Stimulated activated CD4-positive, alpha-beta T cell treated with anti-CD3 and anti-CD28 coated beads, Interleukin-15, amount 100 ng/mL, for 24 hours (primary cell): ENCODE measurements at places on chromosomes 1 and 21.

GRCh38 chr1:66929146-66929688 is 4.4 kb downstream of the MIER1 start:
- DNase-seq = no peak

GRCh38 chr1:95085376-95085775 is 12.6 kb upstream of the ALG14 start:
- DNase-seq = no peak

DNA sequence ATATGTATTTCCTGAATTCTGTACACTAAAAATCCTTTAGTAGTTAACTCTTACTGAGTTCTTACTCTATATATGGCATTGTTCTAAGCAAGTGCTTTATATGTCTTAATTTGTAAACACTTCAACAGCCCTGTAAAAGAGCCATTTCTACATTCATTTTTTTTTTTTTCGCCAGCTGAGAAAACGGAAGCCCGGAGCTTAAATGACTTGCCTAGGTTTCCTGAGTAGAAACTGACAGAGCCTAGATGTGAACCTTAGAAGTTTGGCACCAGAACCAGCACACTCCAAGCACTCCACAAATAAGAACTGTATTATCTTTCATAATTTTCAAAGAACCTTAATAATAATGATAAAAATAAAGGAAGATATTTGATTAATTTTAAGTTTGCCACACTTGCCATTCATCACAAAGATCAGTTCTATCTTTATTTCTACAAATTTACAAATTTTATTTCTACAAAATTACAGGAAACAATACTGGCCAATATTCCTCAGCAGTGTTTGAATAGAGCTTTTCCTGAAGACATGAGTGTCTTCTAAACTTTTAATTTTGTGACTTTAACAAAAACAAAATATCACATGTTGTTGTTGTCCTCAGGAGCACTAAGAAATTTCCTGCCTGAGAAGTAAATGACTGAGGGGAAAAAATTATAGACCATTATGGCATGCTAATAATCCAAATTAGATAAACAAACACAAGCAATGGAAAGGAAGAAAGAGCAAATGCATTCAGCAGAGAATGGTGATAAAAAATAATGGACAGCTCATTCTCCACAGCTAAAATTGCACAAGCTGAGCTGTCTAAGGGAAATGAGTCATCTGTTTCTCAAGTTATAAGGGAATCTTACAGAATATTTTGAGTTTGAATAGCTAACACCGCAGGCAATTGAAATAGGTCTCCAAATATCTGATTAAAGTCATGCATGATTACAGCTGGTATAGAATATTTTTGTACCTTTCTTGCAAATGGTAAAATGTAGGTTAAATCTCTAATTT is 71.2 kb downstream of the DPYD start:
- no peak for DNase-seq

- DNase-seq = no peak
These were observed 96.9 kb downstream of the GRIK3 start for GRCh38 chr1:36937371-36937770.

DNA sequence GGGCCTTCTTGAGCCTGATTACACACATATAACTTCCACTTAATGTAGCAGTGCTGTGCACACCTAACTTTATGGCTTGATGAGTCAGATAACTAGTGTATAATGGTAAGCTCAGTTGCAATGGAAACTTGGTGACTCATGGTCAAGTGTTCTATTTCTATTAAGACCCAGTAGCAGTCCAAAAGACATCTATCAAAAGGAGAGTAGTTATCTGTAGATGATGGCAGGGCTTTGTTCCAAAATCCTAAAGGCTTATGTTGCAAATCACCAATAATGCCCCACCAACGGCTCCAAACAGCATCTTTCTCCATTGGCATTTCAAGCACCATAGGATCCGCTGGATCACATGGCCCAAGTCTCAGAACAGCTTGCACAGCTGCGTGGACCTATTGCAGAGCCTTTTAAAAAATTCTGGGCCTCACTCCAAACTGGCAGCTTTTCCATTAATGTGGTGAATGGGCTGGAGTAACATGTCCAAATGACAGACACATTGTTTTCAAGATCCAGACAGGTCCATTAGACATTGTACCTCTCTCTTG is 566.8 kb upstream of the USP24 start:
- no peak for DNase-seq

DNA sequence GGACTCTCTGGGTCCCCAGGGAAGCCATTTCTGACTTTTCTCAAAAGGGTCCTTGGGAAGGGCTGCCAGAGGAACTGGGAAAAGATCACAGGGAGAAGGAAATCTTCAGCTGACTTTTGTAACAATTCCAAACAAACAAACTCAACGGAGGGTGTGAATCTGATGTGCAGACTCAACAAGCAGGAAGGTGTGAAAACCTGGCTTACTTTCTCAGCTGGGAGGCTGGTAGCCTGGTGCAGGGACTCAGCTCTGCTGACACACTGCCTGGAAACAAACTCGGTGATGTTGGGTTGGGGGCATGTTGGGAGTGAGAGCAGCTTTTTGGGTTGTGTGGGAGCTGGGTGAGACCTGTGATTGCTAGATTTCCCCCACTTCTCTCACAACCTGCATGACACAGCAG is 10.2 kb upstream of the HSD3B2 start:
- no peak for DNase-seq

GRCh38 chr1:236724049-236724448 is 37.8 kb downstream of the ACTN2 start:
- no peak for DNase-seq

- DNase-seq = no peak
These were observed 107.3 kb downstream of the TOMM20 start for GRCh38 chr1:235021321-235021720.

DNA sequence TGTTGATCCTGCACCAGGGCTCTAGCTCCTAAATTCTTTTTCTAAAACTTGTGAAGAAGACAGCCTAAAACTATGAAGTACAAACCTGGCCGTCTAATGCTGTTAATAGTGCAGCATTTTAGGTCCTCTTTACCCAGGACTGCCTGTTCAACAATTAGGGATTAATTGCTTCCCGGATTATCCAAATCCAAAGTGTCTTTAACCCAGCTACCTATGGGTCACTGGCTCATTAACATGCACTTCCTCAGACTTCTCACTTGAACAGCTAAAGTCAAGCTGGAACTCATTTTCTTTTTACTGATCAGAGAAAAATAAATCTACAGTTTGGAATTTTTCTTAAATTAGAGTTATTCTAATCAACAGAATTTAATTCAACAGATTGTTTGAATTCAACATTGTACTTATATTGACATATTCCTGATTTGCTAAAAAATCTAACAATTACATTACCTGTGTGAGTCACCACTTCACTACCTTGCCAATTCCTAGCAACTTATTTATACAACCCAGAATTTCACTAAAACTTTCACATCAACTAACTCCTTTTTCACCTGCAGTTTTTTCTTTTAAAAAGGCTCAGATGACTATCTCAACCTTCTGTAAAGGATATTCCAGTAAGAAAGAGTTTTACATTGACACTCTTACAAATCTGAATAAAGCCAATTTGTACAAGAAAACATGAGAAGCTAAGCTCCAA is 3.3 kb downstream of the HNRNPU start:
- no peak for DNase-seq

DNA sequence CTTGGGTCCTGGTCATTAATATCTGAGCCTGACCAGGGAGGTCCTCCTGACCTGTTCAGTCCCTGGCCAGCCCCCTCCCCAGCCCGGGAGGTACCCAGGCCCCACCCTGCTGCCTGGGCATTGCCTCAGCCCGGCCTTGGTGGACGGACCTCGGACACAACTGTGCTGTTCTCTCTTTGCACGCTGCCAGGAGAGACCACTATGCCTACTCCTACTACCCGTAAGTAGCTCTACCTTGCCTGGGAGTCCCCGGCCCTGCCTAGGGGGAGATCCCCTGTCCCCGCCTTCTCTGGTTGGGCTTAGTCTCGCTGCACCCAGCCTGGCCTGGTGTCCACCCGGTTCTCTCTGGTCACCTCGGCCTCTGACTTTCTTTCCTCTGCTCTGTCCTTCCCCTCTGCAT is 53.2 kb downstream of the PTPRU start:
- DNase-seq = no peak

- DNase-seq = peak; percentile 72
These were observed 953 bp downstream of the TRIM46 start for GRCh38 chr1:155174324-155175280.

- no peak for DNase-seq
These were observed 43.7 kb downstream of the SRSF11 start for GRCh38 chr1:70264839-70265238.

GRCh38 chr1:158893654-158894053 is 37.7 kb upstream of the PYHIN1 start:
- no peak for DNase-seq

GRCh38 chr1:17007121-17007520 is 4.6 kb downstream of the ATP13A2 start:
- DNase-seq = no peak

GRCh38 chr21:36022427-36023091 is 37.8 kb downstream of the SETD4 start:
- no peak for DNase-seq

GRCh38 chr1:17883136-17883535 is 128.0 kb downstream of the ACTL8 start:
- DNase-seq = no peak
